ENCODE measurements at places on chromosomes 3 and 15.
A peak's percentile ranks its signal among the peaks of the same experiment; 100 is the strongest.

DNA sequence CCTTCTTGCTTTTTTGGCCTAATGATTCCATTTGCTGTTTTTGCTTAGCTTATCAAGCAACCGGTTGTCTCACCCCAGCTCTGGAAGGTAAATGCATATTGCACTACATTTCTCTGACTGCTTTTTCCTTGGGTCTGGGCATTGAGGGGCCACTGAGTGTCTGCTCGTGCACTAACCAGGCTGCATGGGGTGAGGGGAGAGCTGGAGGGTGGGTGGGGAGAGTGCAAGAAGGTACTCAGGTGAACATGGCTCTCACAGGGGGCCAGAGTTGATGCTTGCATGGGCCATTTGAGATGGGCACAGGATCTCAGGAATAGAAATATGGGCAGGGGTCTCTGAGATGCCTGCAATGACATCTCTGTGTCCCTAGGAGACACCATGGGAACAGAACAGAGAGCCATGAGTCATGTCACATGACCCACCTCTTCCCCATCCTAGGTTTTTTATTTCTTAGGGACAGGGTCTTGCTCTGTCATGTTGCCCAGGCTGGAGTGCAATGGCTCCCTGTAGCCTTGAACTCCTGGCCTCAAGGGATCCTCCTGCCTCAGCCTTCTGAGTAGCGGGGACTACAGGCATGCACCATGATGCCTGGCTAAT is 6.2 kb downstream of the ALPK3 start:
- no peak for DNase-seq

- DNase-seq: no peak
Observed at GRCh38 chr3:116591236-116591635, 118.3 kb upstream of the TUSC7 start.

DNA sequence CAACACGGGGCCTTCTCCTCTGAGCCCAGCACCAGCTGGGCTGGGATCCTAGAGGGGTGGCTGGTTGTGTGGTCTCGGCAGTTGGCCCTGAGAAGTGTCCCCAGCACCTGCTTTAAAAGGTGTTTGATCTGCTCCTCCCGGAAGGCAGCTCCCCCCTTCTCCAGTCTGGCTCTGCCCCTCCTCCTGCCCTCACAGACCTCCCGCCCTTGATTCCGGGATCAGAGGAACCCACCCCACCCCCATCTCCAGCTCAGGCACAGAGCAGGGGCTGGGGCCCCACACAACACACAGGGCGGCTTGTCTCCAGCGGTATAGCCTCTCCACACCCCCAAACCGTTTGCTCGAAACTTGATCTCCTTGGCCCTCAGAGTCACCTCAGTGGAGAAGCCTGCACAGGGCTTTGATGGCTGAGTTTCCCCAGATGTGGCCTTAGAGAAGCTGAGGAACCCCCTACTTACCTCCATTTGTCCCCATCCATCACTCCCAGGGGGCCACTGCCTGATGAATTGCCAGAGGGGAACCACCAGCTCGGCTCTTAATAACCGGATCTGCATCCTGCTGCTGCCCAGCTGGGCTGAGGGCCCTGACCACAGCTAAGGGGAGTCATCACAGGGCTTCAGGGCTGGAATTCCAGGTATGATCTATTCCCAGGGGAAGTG is 6.4 kb upstream of the STRA6 start:
- DNase-seq: no peak

DNA sequence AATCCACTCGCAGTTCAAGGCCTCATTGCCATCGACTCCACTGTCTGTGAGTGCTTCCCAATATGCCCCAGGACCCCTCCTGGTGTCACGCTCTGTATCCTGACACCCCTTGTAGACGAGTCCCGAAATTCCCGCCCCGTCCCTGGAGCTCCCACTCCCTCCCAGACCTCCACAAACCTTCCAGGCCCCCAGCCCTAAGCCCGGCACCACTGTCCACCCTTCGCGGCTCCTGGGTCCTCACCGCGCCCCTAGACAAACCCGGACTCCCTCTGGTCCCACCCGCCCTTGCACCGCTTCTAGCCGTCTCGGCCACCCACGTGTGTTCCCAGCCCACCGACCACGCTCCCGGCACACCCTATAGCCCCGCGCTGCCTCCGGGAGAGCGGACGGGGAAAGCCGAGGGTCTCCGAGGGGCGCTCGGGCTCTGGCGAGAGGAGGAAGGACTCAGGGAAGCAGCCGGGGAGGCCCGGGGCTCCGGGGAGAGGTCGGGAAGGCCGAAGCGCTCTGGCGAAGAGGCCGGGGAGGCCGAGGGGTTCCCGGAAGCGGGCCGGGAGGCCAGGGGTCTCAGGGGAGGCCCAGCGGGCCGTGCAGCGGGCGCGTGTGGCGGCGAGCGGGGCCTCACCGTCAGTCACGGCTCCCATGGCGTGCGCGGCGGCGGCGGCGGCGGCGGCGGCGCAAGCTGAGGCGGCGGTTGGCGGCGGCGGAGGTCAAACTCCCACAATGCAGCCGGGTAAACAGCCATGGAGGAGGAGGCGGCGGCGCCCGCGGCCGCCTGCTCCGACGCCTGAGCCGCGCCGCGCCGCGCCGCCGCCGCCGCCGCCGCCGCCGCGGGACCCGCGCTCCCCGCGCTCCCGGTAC is at the start of the genes ATXN7 and THOC7:
Gene ATXN7 (plus strand): TSS at position 718 of the 858 bp plus-strand sequence. CDS start 48,732 bp downstream, outside the sequence.
Gene THOC7 (minus strand): TSS at position 656 of the 858 bp plus-strand sequence. CDS start 15 bp downstream, at position 641.
- peak; percentile 77 for DNase-seq

DNA sequence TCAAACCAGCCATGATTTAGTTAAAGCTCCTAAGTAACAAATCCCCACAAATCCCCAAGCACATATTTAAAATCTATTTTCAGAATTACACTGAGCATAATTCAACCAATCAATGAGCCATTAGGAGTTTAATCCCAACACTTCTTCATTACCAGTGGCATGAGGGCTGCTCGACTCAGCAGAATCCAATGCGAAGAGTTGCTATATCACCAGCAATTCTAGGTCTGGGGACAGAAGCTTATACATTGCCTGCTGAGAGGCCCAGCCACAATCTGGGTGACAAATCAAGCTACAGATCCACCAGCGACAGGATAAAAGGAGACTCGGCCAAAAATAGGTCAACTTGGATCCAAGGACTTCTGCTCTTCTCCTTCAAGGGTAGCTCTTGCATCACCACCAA is 238.8 kb downstream of the NTRK3 start:
- no peak for DNase-seq

DNA sequence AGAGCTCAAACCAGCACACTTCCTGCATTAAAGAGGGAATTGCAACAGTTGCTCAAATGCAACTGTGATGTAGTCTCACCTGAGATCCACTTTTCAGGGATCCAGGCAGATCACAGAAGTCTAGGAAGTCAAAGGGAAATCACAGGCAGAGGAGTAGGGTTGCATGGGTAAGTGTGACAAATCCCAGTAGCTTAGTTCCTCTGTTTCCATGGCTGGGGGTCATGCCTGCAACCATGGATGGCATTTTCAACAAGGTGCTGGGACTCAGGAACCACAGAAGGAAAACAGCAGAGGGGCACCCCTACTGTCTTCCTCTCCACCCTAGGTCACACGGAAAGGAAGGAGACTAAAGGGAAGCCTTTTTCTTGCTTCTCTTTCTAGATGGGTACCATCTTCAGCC is 36.5 kb upstream of the ARNT2 start:
- no peak for DNase-seq

- DNase-seq: no peak
Observed at GRCh38 chr15:72735111-72735510, 48.4 kb downstream of the ADPGK start.

GRCh38 chr3:13068269-13069010 is 4.8 kb downstream of the IQSEC1 start:
- peak; percentile 12 for DNase-seq

GRCh38 chr3:135807879-135808278 is 157.6 kb upstream of the PPP2R3A start:
- DNase-seq: no peak

All from erythroblast (primary cell).